ENCODE measurements at places on chromosomes 6 and 20. TPM values are rescaled to one million over a fixed set of nuclear protein-coding genes. Genes with fewer than 3 reads are reported as not detected.
A peak's percentile ranks its signal among the peaks of the same experiment; 100 is the strongest.

GRCh38 chr20:32189691-32190615 lies 17.6 kb downstream of the PLAGL2 start:
- peak; percentile 56 for DNase-seq

GRCh38 chr20:54389596-54390280 lies 85.7 kb upstream of the DOK5 start:
- no peak for DNase-seq

DNA sequence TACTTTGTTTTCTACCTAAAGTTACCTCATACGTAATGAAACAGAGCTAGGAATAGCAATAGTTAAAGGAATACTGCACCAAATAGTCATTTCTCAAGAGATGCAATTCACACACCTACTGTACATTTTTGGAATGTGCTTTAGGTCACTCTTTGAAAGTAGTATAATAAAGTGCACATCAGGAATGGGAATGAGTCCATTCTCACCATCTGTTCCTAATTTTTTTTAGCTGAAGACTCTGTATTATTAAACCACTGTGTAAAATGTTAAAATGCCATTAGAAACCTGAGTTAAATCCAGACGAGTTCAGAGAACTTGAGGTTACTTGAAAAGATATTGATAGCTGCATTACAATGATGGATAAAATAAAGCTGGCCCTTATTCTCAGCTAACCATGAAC lies 51.9 kb upstream of the EPHA7 start:
- no peak for DNase-seq

GRCh38 chr6:35310265-35310831 lies 12.7 kb downstream of the DEF6 start:
- DNase-seq = no peak

- no peak for DNase-seq
Measured at GRCh38 chr20:11098888-11099287, 425.1 kb upstream of the JAG1 start.

DNA sequence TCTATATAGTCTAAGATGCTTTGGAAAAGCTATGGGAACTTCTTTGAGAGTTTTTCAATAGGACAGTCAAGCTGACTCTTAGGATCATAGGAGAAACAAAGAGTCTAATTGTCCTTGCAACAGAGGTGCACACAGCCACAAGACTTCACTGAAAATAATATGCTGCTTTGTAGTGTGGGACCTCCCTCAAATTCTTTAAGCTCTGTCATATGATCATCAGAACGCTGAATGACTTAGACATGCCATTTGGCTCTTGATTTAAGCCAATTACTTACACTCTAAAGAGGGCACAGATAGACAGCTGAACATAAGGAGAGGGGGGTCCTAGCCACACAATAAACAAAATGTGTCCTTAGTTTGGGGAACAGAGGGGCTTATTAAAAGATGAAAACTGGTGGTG lies 818.7 kb upstream of the GJE1 start:
- no peak for DNase-seq

GRCh38 chr20:54221996-54222890 lies 14.4 kb downstream of the PFDN4 start:
- no peak for DNase-seq

GRCh38 chr6:33276864-33277662 lies at the start of gene B3GALT4:
TSS of gene B3GALT4 (plus strand) at chr6:33277123. CDS start at chr6:33277420, 297 bp downstream.
- peak; percentile 63 for DNase-seq

GRCh38 chr20:42051921-42052320 lies 433.7 kb upstream of the CHD6 start:
- DNase-seq = no peak

- DNase-seq = no peak
Measured at GRCh38 chr6:98841621-98842341, 7.4 kb downstream of the POU3F2 start.

DNA sequence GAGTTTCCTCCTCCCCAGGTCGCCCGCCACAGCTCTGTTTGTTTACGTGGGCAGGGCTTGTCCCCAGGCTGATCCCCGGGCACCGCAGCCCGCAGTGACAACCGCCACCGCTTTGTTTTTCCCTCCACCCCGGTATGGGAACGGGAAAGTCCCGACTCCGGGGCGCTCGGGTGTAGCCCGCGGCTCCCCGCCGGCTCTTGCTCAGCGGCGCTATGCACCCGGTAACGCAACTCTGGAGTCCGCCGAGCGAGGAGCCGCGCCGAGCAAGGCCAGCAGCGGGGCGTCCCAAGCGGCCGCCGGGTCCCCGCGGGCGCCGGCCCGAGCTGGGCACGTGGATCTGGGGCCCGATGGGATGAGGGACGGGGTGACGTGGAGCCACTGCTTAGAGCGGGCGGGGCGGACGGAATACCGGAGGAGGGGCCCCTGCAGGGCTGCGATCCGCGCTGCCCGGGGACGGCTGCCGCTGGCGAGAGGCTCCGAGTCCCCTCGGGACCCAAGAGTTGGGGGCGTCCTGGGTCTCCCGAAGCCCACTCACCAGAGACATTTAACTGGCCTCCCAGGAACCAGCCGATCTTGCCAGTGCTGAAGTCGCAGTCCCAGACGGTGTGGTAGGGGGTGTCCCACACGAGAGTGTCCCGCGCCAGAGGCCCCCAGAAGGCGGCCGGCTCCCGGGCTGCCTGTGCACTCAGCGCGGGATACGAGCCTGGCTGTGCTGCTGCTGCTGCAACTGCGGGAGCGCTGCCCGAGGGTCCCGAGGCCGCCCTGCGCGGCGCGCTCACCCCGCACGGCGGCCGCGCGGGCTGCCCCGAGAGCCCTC lies 497 bp downstream of the ACSS1 start:
- DNase-seq = peak; percentile 69

- no peak for DNase-seq
Measured at GRCh38 chr20:38392356-38392755, 42.8 kb downstream of the SNHG17 start.

- no peak for DNase-seq
Measured at GRCh38 chr20:41469868-41470267, 103.2 kb upstream of the EMILIN3 start.

GRCh38 chr6:19713411-19713810 lies 123.8 kb upstream of the ID4 start:
- no peak for DNase-seq

GRCh38 chr6:118921084-118921483 lies 13.9 kb downstream of the MCM9 start:
- DNase-seq = no peak

DNA sequence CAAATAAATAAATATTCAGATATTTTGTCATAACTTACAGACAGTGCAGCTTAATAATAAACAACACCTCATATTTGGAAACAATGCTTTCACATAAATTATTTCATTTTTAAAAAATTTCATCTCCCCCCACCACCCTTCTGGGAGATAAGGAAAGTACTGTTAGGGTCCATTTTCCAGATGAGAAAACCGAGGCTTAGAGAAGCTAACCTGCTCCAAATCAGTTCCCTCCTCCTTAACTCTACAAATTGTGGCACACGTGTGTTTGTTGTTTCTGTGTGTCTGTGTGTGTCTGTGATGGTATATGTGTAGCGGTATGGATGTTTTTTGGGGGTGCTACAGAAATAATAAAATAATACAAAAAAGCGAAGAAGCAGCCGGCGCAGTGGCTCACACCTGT lies 54.2 kb upstream of the NAA20 start:
- no peak for DNase-seq

GRCh38 chr6:119978274-119978889 lies 628.8 kb upstream of the MAN1A1 start:
- no peak for DNase-seq

LAMA5 gene
- total RNA-seq = 0.29 TPM

ZNF311 gene
- total RNA-seq = 0.73 TPM

OR2J3 gene
- total RNA-seq = not detected

PTK6 gene
- total RNA-seq = 0.42 TPM

OTOR gene
- not detected for total RNA-seq

DNAH8 gene
- 0.05 TPM for total RNA-seq

Data from naive thymus-derived CD4-positive, alpha-beta T cell (primary cell).